Activated CD4-positive, alpha-beta memory T cell treated with anti-CD3 and anti-CD28 coated beads for 36 hours (primary cell): ENCODE measurements at places on chromosomes 12 and 14. TPM values are rescaled to one million over a fixed set of nuclear protein-coding genes. Genes with fewer than 3 reads are reported as not detected.

Gene CLECL1
- 7.4 TPM for total RNA-seq

Gene MDGA2
- not detected for total RNA-seq

Gene RAD51AP1
- 44.6 TPM for total RNA-seq

Gene POU6F1
- 12.4 TPM for total RNA-seq

Gene NUMB
- 46.9 TPM for total RNA-seq

Gene OTX2
- not detected for total RNA-seq
